LoVo (cell line): ENCODE measurements at places on chromosomes 12 and 14.

DNA sequence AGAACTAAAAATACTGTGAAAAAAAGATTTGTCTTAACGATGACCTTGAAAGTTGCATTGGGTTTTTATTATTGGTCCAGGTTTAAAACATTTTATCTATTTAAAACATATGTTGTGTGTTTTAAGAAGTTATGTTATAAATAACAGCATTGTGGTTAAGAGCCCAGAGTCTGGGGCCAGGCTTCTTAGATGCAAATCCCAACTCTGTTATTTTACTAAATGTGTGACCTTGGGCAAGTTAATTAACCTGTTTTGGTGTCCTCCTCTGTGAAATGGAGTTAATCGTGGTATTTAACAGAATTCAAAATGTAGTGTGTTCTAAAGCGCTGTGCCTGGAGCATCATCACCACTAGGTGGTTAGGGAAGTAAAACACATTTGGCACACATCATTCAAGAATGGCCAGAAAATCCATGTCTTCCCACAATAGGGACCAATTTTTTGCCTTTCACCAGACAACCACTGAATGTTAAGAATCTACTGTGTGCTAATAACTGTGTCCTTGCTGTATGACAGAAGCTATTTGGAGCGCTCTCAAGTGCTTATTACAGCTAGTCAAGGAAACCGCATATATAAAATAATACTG, 133.3 kb downstream of the MON2 start:
- no peak for DNase-seq

- no peak for DNase-seq
Measured at GRCh38 chr14:91125271-91125660, 11.4 kb downstream of the DGLUCY start.

GRCh38 chr12:31477687-31478086, 113.2 kb downstream of the DENND5B start:
- DNase-seq = no peak

DNA sequence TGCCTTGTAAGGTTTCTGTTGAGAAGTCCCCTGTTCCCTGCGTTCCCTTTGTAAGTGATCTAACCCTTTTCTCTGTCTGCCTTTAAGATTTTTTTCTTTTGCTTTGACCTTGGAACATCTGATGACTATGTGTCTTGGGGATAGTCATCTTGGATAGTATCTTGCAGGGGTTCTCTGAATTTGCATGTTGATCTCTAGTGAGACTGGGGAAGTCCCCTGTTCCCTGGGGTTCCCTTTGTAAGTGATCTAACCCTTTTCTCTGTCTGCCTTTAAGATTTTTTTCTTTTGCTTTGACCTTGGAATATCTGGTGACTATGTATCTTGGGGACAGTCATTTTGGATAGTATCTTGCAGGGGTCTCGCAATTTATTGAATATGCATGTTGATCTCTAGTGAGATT, 38.2 kb upstream of the TMX1 start:
- DNase-seq = no peak

- DNase-seq = no peak
Measured at GRCh38 chr14:96088911-96089310, 49.7 kb downstream of the C14orf132 start.

- DNase-seq = no peak
Measured at GRCh38 chr12:84658877-84659276, 253.7 kb downstream of the SLC6A15 start.

DNA sequence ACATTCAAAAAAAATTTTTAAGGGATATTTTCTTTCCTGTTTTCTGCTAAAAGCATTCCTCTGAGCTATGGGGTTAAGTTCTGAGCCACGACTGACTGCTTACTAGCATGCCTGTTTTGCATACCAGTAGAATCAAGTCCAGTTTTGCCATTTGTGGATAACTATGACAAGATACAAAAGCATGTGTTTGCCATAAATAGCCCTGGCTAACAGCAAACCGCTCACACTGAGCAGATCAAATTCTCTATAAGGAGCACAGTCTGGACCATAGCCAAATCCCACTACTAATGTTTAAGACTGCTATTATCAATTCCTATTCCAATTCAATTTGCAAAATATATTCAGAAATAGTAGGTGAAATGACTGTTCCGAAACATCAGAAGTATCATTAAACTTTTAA, 3.2 kb downstream of the CFL2 start:
- DNase-seq = no peak

GRCh38 chr12:643475-644302, 19.6 kb downstream of the NINJ2 start:
- DNase-seq = peak; percentile 51

GRCh38 chr12:130320536-130320935, 17.2 kb upstream of the PIWIL1 start:
- DNase-seq = no peak

DNA sequence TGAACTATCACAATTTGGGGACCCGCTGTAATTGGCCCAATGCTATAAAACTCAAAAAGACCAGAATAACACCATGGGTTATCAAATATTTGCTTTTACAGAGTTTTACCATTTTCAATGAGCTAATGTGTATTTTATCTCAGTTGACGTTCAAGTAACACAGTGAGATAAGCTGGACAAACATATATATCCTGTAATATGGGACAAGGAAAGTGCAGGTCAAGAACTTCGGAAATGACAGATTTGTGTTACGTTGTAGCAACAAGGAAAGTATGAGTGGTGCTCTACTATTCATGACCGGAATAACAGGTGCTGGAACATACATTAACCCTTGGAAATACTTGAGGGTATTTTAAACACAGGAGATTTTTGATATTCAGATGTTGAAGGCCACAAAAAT, 566.4 kb upstream of the FLRT2 start:
- no peak for DNase-seq

- no peak for DNase-seq
Measured at GRCh38 chr12:66119870-66120241, 10.7 kb downstream of the LLPH start.

- DNase-seq = no peak
Measured at GRCh38 chr12:75571204-75571603, 59.8 kb upstream of the KRR1 start.

DNA sequence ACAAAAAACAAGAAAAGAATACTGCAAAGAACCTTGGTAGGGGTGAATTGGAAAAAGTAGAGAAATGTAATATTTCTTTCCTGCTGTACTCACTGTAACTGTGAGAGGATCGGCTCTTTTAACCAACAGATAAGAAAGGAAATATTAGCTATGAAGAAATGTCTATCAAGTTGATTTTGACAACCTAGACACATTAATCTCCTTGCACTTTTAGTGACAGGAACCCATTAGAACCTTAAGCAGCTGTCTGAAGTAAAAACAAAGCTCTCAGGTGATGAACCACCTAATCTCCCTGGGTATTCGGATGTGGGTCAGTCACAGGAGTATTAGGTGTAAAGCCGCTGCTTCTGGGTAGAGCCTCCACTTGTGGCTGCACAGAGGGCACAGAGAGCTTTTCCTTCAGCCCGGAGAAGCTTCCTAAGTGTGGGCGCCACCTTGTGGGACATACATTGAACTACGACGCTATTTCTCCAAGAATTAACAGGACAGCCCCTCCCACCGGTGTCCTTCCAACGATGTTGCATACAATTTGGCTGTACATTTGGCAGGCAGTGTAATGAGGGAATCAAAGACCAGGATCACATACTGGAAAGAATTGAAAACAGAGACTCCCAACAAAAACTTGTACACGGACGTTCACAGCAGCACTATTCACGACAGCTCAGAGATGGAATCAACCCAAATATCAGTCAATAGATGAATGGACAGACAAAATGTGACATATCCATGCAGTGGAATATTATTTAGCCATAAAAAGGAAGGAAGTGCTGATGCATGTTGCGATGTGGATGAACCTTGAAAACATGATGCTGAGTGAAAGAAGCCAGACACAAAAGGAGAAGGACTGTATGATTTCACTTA, 28.9 kb upstream of the MAPKAPK5 start:
- peak; percentile 90 for DNase-seq

- no peak for DNase-seq
Measured at GRCh38 chr12:131391399-131391798, 319.5 kb upstream of the SFSWAP start.

DNA sequence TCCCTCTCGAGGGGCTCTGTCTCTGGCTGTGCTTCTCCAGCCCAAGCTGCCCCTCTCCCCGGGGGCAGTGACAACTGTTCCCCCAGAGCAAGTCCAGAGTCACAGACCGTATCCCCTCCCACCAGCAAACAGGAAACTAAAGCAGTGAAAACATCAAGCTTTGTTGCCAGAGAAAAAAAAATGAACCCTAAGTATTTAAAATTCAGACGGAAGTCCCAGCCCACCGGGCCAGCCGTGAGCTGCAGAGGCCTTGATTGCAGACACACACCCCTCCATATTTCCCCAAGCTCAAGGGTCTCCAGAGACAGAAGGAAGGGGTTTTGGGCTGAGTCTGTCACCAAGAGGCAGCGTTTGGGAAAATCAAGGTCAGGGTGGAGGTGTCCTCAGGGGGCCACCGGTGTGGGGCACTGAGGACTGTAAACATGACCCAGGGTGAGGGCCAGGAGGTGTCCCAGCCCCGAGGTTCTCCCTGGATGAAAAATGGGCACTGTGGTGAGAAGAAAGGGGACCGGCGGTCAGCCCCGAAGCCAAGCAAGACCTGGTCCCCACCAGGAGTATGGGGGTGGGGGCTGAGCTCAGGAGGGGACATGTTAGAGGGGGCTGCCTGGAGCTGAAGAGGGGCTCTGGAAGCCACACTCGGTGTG, 7.7 kb downstream of the PHETA1 start:
- DNase-seq = no peak

- peak; percentile 20 for DNase-seq
Measured at GRCh38 chr14:36662258-36662542, 540 bp downstream of the PAX9 start.

- no peak for DNase-seq
Measured at GRCh38 chr12:130429656-130430505, 92.2 kb downstream of the PIWIL1 start.

GRCh38 chr14:61322011-61322798, 826 bp downstream of the PRKCH start:
- DNase-seq = peak; percentile 53

DNA sequence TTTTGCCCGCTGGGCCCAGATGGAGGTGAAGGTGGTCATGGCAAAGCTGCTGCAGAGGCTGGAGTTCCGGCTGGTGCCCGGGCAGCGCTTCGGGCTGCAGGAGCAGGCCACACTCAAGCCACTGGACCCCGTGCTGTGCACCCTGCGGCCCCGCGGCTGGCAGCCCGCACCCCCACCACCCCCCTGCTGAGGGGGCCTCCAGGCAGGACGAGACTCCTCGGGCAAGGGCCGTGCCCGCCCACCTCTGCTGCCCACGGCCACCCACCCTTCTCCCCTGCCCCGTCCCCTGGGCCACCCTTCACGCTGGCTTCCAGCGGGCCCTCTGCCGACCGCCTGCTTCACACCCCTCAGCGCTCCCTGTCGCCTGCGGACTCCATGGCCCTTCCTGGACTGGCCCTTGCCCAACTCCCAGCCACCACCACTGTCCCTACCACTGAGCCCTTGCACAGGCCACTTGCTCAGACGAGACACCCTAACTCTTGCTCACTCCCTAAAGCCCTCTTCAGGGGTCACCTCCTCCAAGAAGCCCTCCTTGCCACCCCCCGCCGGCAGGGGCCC, 42.5 kb downstream of the CYP46A1 start:
- DNase-seq = no peak

GRCh38 chr12:82426081-82426480, 67.8 kb downstream of the METTL25 start:
- DNase-seq = no peak

DNA sequence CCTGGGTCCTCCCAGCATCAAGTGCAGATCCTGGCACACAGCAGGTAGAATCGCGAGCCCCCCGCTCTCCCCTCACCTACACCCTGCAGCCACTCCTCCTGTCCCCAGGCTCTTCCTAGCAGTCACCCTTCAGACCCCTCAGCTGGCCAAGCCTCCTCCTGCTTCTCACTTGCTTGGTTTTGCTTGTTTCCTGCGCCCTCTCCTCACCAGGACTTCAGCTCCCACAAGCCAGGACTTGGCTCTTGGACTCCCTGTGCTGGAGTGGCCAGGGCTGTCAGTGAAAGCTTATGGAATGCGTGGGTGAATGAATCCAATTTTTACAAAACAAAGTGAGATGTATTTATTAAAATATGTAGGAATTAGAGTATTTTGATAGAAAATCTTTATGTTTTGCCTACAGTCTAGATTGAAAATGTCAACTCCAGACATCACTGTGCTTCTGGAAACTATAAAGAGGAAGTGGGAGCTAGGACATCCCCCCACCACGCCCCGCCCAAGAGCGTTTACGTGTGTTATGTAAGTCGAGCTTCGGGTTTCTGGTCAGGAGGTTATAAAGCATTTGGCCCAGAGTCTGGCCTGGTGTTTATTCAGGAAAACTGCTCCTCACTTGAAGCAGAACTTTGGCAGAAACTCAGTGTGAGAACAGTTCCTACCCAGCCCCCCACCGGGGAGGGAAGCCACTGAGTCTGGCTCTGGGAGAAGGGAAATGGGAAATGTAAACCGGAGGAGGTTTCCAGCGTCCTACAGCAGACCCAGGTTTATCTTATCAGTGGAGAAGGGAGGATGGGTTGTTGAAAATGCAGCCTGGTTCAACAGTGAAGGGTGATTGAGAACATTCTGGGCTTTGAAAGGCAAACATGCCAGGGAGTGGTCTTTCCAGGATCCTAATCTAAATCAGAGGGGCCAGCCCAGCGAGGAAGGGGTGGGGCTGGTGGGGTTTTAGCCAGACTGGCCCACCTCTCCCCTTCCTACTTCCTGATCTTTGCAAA, 8.8 kb downstream of the ALDH2 start:
- peak; percentile 42 for DNase-seq

- no peak for DNase-seq
Measured at GRCh38 chr14:101122237-101123141, 219.0 kb upstream of the RTL1 start.

GRCh38 chr14:69606258-69607184, 4.9 kb upstream of the SUSD6 start:
- DNase-seq = peak; percentile 37
